IMR-90 (cell line): ENCODE measurements at places on chromosomes 1 and 21.
A peak's percentile ranks its signal among the peaks of the same experiment; 100 is the strongest.

GRCh38 chr1:84350550-84350949 is 47.7 kb upstream of the DNASE2B start:
- no peak for DNase-seq

- DNase-seq = peak; percentile 38
Measured at GRCh38 chr1:3501856-3502640, 47.6 kb downstream of the ARHGEF16 start.

DNA sequence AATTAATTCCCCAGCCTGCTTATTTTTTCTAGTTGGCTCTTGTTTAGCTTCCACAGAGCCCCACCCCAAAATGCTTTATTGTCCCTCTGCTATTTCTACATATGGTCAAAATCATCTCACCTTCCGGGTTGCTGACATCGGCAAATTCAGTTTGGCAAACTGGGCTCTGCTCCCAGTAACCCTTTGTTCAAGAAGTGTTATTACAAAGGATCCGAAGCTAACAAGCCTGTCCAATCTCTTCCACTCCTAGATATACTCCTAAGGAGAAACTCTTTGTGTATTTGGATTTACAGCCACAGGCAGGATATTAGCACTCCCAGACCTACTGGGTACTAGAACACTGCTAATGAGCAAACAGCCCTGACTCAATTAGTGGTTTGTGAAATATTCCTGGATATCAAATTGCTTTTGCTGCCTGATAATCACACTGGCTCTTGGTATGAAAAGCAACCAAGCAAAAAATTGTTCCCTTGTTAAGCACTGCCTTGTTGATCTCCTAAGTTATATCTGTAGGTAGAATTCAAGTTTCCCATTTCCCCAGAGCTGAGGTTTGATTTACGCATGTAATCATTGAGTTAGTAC is 4.0 kb downstream of the JUN start:
- DNase-seq = peak; percentile 78

- no peak for DNase-seq
Measured at GRCh38 chr1:66824771-66825170, 23.7 kb upstream of the INSL5 start.

DNA sequence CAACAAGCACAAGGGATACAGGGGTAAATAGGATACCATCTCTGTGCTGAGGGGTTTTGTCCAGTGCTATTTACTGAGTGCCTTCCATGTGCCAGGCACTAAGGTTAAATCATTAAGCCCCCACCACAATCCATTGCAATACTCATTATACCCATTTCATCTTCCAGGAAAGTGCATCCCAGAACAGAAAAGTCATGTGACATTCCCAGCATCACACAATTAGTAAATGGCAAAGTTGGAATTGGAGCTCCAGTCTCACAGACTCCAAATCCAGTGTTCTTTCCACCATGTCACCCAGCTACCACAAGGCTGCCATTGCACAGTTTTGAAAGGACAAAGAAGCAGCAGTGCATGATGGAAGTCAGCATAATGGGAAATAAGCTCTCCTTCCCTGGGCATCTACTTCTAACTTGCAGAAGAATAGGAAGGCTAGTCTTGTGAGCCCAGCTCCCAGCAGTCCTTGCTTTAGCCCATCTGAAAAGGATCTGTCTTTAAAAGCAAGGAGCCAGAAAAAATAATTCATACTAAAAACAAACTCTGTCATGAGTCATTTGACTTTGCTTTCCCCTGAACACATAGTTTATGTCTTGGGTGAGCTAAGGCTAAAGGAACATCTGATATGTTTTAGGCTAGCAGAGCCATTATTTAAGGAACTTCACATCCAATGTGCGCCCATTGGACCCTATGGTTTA is 111.4 kb upstream of the HOOK1 start:
- DNase-seq = no peak

- DNase-seq = no peak
Measured at GRCh38 chr1:153180556-153180955, 22.7 kb upstream of the LELP1 start.

- no peak for DNase-seq
Measured at GRCh38 chr1:15941899-15942660, 33.8 kb downstream of the ZBTB17 start.
